ENCODE measurements at places on chromosomes 3 and 15.

- DNase-seq: no peak
Observed at GRCh38 chr3:118527514-118528044, 507.1 kb downstream of the IGSF11 start.

DNA sequence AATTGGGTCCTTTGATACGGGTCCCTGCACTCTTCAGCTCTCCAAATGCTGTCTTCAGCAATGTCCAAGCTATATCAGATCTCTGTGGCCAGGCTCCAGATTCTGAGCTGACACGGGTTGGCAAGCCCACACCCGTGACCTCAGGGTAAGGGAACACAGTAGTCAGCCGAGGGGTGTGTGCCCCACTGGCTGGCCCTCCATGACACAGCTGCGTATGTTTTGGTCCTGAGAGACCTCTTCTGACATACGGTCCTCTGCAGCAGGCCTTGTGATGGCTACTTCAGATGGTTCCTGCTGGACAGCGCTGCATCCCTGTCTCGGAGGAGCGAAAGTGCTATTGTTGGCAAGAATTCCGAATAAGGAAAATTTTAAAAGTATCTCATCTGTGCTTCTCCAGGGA lies 85.2 kb upstream of the ADAMTS17 start:
- DNase-seq: no peak

GRCh38 chr3:169295126-169295525 lies 368.4 kb downstream of the MECOM start:
- DNase-seq: no peak

GRCh38 chr3:128447561-128448013 lies 19.1 kb downstream of the DNAJB8 start:
- DNase-seq: peak; percentile 74

DNA sequence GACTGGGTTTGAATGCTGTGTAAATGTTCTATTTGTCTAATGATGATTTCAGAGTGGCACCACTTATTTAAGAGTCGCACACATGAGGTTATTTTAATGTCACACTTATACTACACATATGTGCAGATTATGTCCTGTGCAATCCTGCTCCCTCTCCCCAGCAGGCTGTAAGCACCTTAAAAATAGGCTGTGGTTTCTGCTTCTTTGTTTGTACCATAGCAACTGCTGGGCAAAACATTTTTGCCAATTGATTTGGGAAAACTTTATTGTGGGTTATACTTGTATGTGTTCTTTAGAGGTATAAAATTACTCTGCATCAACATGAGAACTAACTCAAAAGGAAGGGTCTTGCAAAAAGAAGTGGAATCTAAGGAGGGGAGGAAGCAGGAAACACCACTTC lies 318.5 kb downstream of the NTRK3 start:
- DNase-seq: no peak

GRCh38 chr3:164401923-164402322 lies 676.4 kb downstream of the SI start:
- DNase-seq: no peak

GRCh38 chr15:57495041-57495440 lies 96.7 kb upstream of the MYZAP start:
- DNase-seq: no peak

GRCh38 chr3:105812194-105812586 lies 56.6 kb downstream of the CBLB start:
- DNase-seq: no peak

- DNase-seq: no peak
Observed at GRCh38 chr15:40243126-40243810, 4.4 kb downstream of the PAK6 start.

DNA sequence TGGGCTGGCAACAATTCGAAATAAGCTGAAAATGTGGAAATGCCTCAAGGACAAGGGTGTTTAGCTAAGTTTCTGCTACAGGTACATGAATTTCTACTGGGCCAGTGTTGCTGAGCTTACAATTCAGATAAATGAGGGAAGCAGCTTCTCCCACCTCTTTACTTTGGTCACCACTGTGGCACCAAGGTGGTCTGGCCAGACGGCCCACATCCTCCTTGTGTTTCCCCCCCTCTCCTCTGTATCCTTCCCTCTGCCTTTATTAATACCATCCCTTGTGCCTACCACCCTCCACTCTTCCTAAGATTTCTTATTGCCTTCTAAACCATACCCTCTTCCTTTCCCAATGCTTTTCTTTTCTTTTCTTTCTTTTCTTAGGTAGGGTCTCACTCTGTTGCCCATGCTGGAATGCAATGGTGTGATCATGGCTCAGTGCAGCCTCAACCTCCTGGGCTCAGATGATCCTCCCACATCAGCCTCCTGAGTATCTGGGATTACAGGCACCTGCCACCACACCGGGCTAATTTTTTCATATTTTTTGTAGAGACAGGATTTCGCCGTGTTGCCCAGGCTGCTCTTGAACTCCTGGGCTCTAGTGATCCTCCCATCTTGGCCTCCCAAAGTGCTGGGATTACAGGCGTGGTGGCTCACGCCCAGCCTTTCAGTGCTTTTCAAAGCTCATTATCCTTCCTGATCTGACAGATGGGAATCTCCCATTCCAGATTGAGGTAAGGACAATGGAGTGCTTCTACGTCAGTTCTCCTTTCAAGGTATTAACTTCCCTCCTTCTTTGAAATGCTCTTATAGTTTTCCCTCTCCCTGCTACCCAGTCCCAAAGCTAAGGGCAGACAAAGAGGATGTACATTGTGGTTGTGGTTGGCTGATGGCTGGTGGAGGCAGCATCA lies 14.8 kb downstream of the ANXA2 start:
- DNase-seq: no peak

DNA sequence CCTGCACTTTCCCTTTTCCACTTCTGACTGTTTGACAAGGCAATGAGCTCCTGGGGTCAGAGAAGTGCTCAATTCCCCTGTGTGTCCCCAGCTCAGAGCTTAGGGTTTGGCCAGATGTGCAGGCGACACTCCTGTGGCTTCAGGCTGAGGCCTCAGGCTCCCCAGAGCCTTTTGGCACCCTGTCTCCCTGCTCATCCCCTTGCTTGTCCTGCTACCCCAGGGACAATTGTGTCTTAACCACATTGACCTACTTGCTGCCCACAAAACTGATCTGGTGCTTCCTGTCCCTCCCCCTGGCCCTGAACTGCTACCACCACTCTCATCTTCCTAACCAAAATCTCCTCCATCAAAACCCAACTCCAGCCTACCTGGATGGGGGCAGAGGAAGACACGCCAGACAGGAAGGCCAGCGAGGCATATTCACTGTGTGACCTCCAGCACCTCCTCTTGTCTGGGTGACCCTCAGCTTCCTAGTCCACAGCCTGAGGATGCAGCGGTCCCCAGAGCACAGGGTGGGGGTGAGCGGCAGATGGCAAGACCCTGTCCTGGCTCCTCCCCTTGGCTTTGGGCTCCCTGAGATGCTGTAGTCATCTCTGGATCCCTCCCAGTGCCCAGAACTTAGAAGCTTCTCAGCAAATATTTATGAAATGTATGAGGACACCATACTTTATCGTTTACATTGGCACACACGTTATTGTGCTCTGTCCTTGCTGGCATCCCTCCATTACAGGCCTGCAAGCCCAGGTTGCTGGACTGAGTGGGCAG lies 98.9 kb upstream of the SLC6A6 start:
- DNase-seq: no peak

DNA sequence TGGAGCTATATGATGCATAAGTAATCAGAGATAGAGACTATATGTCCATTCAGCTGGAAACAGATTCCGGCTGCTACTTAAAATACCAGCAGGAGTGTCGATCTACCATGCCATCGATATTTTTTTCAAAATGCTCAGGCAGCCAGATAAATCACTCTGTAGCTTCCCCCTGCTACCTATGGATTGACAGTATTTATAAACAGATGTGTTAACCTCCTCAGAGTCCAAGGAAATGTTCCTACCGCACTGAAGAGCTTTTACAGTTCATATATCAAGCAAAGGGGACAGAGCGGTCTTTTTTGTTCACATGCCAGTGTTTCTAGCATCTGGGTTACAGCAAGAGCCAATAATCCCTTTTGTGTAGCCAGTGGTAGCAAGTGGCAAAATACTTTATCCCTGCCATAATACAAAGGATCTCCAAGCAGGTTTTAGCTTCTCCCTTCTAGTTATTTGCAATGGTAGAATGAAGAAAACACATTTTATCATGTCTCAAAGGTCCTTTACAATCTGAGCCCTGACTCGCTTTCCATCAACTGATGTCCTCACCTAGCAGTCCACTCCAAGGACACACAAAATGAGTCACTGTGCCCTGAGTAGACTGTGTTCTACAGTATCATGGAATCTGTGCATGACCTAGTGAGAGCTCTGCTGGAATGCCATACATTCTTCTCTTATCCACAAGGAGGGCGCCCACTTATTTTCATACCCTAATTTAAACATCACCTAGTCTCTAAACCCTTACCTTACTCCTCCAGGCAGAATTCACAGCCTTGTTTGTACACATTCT lies 507.0 kb downstream of the TBL1XR1 start:
- DNase-seq: no peak
